Thoracic aorta (tissue), 2 donors: ENCODE measurements at places on chromosomes 12 and 14. TPM values are rescaled to one million over a fixed set of nuclear protein-coding genes. Genes with fewer than 3 reads are reported as not detected.

PIWIL1 gene
- total RNA-seq, result not detected

- no peak for DNase-seq
- peaks cover 4% of the 10 kb centered on the region for H3K36me3 ChIP-seq
- no peaks in the 10 kb centered on the region for H3K27me3 ChIP-seq
- no peak overlapping the region for H3K4me3 ChIP-seq
Measured at GRCh38 chr14:87935081-87935828, 57.7 kb downstream of the GALC start.

DNA sequence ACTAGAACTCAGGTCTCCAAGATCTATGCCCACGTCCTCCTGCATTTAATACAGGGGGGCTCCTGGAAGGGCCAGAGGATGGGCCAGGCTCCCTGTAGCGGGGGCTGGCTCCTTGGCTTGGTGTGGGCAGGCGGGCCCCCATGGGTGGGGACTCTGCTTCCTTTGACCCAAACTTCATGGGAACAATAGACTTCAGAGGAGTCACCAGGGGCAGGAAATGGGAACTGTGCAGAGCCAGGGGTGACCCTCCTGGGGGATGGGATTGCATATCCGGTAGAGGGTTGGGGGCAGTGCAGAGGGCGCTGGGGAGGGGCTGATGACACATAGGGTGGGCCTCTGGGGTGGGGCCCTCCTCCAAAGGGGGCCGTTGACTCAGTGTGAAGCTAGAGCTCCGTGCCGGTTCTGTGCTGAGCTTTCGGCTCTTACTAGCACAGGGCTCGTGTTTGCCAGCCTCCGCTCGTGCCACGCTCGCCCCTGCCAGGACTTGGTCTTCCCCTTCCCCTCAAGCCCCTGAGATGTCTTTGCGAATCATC, 4.6 kb downstream of the TEAD4 start:
- no peak overlapping the region for H3K4me3 ChIP-seq
- H3K27ac ChIP-seq, result no peak overlapping the region
- H3K27me3 ChIP-seq, result no peaks in the 10 kb centered on the region
- H3K36me3 ChIP-seq, result no peaks in the 10 kb centered on the region
- DNase-seq, result no peak
- H3K4me1 ChIP-seq, result peaks cover 3% of the 10 kb centered on the region

DNA sequence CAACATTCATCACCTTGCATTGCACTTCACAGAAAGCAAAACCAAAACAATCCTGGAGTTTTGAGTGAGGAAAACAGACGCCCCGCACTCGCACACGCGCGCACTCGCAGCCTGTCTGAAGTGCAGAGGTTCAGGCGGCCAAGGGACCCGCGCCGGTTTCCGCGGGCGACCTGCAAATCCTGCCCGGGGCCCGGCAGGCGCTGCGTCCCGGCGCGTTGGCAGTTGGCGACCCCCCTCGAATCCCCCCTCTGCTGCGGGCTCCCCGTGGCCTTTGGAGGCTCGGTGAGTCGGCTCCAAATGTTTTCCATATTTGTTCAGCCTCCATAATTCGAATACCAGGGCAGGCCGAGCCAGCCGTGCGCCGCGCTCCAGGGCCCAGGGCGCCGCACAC, at the start of gene SSPN:
Gene SSPN (plus strand): TSS at position 324 of the 391 bp plus-strand sequence. CDS start 100 bp downstream, outside the sequence.
- H3K4me1 ChIP-seq, result peaks cover 36% of the 10 kb centered on the region
- H3K27me3 ChIP-seq, result no peaks in the 10 kb centered on the region

DNA sequence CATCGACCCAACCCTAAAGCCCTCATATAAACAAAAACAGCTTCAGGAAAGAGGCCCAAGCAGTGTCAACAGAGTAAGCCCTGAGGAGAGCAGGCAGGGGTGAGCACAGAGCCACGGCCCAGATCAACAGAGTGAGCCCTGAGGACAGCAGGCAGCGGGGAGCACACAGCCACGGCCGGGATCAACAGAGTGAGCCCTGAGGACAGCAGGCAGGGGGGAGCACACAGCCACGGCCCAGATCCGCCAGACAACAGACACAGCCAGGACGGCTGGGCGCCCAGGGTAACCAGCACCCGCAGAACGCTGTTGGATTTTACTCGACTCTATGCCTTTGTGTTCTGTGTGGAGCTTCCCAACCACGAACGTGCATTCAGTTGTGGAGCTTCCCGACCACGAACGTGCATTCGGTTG, 15.0 kb downstream of the CCDC85C start:
- no peaks in the 10 kb centered on the region for H3K36me3 ChIP-seq
- H3K27me3 ChIP-seq, result no peaks in the 10 kb centered on the region
- H3K4me3 ChIP-seq, result no peak overlapping the region
